ENCODE measurements at places on chromosomes 1 and 21. TPM values are rescaled to one million over a fixed set of nuclear protein-coding genes. Genes with fewer than 3 reads are reported as not detected.

Gene METTL25B
- total RNA-seq, result 26.5 TPM

Gene CACNA1E
- total RNA-seq, result not detected

Gene BTBD19
- 2.6 TPM for total RNA-seq

Gene SLC26A9
- total RNA-seq, result 0.06 TPM

Gene CRP
- not detected for total RNA-seq

Gene C1orf115
- total RNA-seq, result 4.6 TPM

Gene RUNX3
- 4.2 TPM for total RNA-seq

Gene KCNE1
- not detected for total RNA-seq

Gene XCL1
- not detected for total RNA-seq

Gene PAPPA2
- total RNA-seq, result 0.01 TPM

Gene SYNC
- 14.0 TPM for total RNA-seq

Gene NTMT2
- not detected for total RNA-seq

Gene ZNF644
- total RNA-seq, result 17.6 TPM

Gene LCE1C
- total RNA-seq, result not detected

Gene FBLIM1
- 19.6 TPM for total RNA-seq

Gene AVPR1B
- not detected for total RNA-seq

Gene KCNN3
- 0.03 TPM for total RNA-seq

Gene COL16A1
- total RNA-seq, result 3.8 TPM

Gene COA7
- 25.1 TPM for total RNA-seq

Gene TGFB2
- total RNA-seq, result 12.3 TPM

Gene PLA2G2A
- not detected for total RNA-seq

Gene FLG2
- total RNA-seq, result not detected

Gene LMX1A
- total RNA-seq, result not detected

Gene PLA2G2D
- total RNA-seq, result not detected

Gene CAMK2N1
- total RNA-seq, result 50.2 TPM

Gene CLIC6
- 0.09 TPM for total RNA-seq

Gene F13B
- 0.08 TPM for total RNA-seq

Gene HTR1D
- total RNA-seq, result 14.5 TPM

Gene SHC1
- total RNA-seq, result 231 TPM
